Melanocyte of skin (primary cell): ENCODE measurements at places on chromosomes 7 and 10. TPM values are rescaled to one million over a fixed set of nuclear protein-coding genes. Genes with fewer than 3 reads are reported as not detected.

The IFT22 gene
- total RNA-seq = 21.6 and 22.1 TPM in 2 replicates

The TMEM196 gene
- total RNA-seq = not detected in 2 replicates

The DEPP1 gene
- total RNA-seq = under 0.01 TPM in 1 of 2 replicates, not detected in the other

The GNAT3 gene
- not detected in 2 replicates for total RNA-seq

The SRPK2 gene
- 55.1 and 94.5 TPM in 2 replicates for total RNA-seq

The STOX1 gene
- under 0.01 and 0.15 TPM in 2 replicates for total RNA-seq

The SPDYE9 gene
- total RNA-seq = not detected in 2 replicates

The LIPF gene
- not detected in 2 replicates for total RNA-seq

The SLC29A3 gene
- total RNA-seq = 0.69 and 1.5 TPM in 2 replicates

The SORCS1 gene
- 1.7 and 2.8 TPM in 2 replicates for total RNA-seq

The MMD2 gene
- not detected in 2 replicates for total RNA-seq

The ARID5B gene
- 40.4 and 45.0 TPM in 2 replicates for total RNA-seq

The FRMPD2 gene
- total RNA-seq = not detected in 2 replicates

The LRRC4 gene
- 0.69 and 1.5 TPM in 2 replicates for total RNA-seq

The PCGF5 gene
- 30.0 and 30.1 TPM in 2 replicates for total RNA-seq

The ASZ1 gene
- not detected in 2 replicates for total RNA-seq

The CALHM3 gene
- total RNA-seq = not detected in 2 replicates
